ENCODE measurements at places on chromosomes 16 and 17. TPM values are rescaled to one million over a fixed set of nuclear protein-coding genes. Genes with fewer than 3 reads are reported as not detected.
A peak's percentile ranks its signal among the peaks of the same experiment; 100 is the strongest.

The PTX4 gene
- polyA plus RNA-seq, result 0.44 TPM

DNA sequence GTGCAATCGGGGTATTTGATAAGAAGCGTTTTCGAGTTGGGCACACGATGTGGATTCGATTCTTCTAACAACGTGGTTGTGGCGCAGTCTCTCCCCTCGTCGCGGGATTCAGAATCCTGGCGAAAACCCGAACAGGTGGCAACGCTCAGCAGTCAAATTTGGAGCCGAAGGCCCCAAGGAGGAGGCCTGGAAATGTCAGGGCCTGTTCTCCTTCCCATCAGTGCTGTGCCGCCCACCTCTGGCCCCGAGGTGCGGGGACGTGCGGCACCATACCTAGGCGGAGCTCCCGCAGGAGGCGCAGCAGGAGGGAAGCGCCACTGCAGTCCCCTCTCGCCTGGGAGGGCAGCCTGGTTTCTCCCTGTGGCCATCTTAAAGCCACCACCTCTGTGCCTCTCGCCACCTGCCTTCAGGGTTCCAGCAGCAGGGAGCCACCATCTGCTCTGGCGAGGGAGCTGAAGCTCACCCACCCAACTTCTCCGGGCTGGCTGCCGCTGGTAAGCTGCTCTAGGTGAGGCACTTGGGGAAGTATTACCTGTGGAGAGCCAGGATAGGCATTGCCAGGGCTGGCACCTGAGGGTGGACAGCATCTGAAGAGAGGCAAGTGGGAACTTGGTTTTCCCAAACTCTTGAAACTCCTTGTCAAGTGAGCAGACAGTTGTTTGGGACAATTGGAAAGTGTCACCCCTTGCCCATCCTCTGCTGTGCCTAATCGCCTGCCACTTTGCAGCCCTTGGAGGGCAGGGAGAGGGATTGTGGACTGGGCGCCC lies 2.6 kb upstream of the AATF start:
- no peak for DNase-seq

The MPV17L gene
- 2.5 TPM for polyA plus RNA-seq

GRCh38 chr16:86063760-86064405 lies 164.9 kb downstream of the IRF8 start:
- no peak for DNase-seq

- DNase-seq, result no peak
Observed at GRCh38 chr17:76481071-76481655, 13.8 kb downstream of the AANAT start.

The CHST5 gene
- polyA plus RNA-seq, result 0.35 TPM

The EME1 gene
- 3.4 TPM for polyA plus RNA-seq

- no peak for DNase-seq
Observed at GRCh38 chr16:82016263-82016662, 5.0 kb upstream of the SDR42E1 start.

The TANC2 gene
- 44.8 TPM for polyA plus RNA-seq

- DNase-seq, result no peak
Observed at GRCh38 chr16:87086575-87086974, 230.6 kb downstream of the C16orf95 start.

DNA sequence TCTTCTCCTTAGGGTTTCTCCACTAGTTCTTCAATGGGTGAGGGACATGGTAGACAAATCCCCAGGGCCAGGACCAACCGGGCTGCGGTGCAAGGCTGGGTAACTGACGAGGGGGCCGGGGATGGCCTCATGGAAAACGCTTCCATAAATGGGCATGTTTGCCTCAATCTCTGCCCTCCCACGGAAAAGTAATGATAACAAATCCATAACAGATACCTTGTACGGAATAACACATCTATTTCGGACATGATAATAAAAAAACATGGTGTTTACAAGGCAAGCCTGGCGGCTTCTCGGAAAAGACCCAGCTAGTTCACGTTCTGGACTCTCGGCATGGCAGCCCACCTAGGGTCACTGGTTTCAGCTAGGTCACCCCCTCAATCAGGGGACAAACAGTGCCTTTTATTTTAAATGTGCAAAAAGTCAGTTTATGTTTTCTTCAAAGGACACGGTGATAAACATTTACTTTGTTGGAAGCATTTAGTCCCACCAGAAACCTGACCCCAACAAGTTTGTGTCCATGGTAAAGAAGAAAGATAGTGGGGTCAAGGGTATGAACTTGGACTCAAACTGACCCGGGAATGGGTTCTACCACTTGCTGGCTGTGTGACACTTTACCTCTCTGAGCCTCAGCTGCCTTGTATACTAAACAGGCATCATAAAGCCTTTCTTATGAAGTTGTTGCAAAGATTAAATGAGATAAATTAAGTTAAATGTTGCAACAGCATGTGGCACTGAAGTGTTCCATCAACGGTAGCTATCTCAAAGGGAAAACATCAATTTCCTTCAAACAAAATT lies 1.7 kb downstream of the MYH11 start:
- no peak for DNase-seq

GRCh38 chr16:23333034-23333579 lies 31.0 kb downstream of the SCNN1B start:
- DNase-seq, result no peak

GRCh38 chr16:72832621-72833248 lies 215.2 kb downstream of the ZFHX3 start:
- peak; percentile 90 for DNase-seq

The ZNF423 gene
- 25.0 TPM for polyA plus RNA-seq

The GRB7 gene
- polyA plus RNA-seq, result 5.3 TPM

The RNU2-1 gene
- polyA plus RNA-seq, result not detected

The CDRT15 gene
- polyA plus RNA-seq, result 0.53 TPM

The ABCA3 gene
- polyA plus RNA-seq, result 16.4 TPM

The RUNDC3A gene
- polyA plus RNA-seq, result 1.6 TPM

The COG7 gene
- 13.8 TPM for polyA plus RNA-seq

The KRT10 gene
- polyA plus RNA-seq, result 45.0 TPM

GRCh38 chr16:20624205-20624604 lies 48.0 kb upstream of the ACSM2B start:
- DNase-seq, result no peak

DNA sequence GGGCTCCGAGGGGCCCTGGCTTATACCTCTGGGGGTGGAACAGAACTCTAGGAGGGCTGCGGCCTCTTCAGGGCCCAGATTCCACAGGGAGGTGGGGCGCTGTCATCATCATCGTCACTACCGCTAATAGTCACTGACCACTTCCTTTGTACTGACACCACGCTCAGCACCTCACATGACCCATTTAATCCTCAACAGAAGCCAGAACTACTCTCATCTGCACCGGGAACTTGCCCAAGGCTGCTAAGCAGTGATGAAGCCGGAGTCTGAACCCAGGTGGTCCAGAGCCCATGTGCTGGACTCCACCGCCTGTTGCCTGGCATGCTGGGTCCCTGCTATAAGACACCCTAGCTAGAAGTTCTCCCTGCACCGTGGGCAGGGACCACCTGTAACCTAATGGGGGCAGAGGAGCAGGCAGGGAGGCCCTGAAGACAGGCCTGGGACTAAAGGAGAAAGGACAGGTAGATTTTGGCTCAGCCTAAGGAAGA lies 12.0 kb downstream of the UNC13D start:
- no peak for DNase-seq

- no peak for DNase-seq
Observed at GRCh38 chr16:47956916-47957315, 198.9 kb downstream of the ABCC12 start.

DNA sequence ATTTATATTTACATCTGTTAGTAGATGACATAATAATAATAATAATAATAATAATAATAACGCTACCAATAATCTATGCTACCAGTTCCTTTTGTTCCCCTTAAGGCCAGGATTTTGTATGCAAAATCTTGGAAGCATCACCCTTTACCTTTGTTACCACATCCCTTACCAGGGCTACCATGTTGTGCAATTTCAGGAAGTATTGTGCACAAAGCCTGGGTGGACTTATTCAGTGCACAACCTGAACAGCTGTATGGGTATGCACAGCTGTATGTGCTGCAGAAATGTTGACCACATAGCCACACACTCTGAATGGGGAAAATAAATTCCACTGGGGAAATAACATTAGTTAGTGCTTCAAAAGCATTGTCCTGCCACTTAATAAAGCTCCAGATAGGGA lies 19.9 kb upstream of the CALB2 start:
- no peak for DNase-seq

The MILR1 gene
- polyA plus RNA-seq, result 7.4 TPM

- peak; percentile 81 for DNase-seq
Observed at GRCh38 chr16:29290631-29291247, 115.8 kb downstream of the NPIPB11 start.

The KRT20 gene
- 0.22 TPM for polyA plus RNA-seq

GRCh38 chr17:1635675-1636465 lies 7.2 kb upstream of the SLC43A2 start:
- no peak for DNase-seq

GRCh38 chr16:70253291-70254106 lies 1.8 kb upstream of the EXOSC6 start:
- DNase-seq, result no peak

The KRTAP9-3 gene
- polyA plus RNA-seq, result not detected

The PAGR1 gene
- polyA plus RNA-seq, result 31.6 TPM

The ATP2A3 gene
- polyA plus RNA-seq, result 3.7 TPM

GRCh38 chr17:7935859-7936258 lies 3.9 kb downstream of the CNTROB start:
- no peak for DNase-seq

The PHOSPHO1 gene
- 8.5 TPM for polyA plus RNA-seq

The TAT gene
- not detected for polyA plus RNA-seq

- DNase-seq, result no peak
Observed at GRCh38 chr17:80064696-80065095, 28.3 kb downstream of the CCDC40 start.

The MT1M gene
- 1.2 TPM for polyA plus RNA-seq

The KRTAP3-1 gene
- not detected for polyA plus RNA-seq

The CMTM1 gene
- 5.0 TPM for polyA plus RNA-seq

GRCh38 chr16:66894948-66895688 lies 14.8 kb downstream of the PDP2 start:
- DNase-seq, result peak; percentile 76

The CCDC40 gene
- polyA plus RNA-seq, result 4.7 TPM

DNA sequence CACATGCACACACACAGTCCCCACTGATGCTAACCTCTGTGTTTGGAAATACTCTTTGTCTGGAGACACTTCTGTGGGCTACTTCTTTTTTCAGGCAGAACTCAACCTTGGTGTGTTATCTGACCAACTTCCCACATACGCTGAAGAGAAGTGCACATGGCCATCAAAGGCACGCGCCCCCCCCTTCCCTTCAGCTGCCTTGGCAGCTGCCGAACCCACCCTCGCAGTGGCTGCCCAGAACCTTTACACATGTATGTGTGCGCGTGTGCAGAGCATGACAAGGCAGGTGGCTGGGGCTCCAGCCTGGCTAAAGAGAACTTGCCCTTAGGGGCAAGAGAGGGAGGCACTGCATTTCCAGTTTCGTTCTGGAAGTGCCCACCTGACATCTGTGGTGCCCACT lies 3.9 kb downstream of the RAPGEFL1 start:
- DNase-seq, result no peak

DNA sequence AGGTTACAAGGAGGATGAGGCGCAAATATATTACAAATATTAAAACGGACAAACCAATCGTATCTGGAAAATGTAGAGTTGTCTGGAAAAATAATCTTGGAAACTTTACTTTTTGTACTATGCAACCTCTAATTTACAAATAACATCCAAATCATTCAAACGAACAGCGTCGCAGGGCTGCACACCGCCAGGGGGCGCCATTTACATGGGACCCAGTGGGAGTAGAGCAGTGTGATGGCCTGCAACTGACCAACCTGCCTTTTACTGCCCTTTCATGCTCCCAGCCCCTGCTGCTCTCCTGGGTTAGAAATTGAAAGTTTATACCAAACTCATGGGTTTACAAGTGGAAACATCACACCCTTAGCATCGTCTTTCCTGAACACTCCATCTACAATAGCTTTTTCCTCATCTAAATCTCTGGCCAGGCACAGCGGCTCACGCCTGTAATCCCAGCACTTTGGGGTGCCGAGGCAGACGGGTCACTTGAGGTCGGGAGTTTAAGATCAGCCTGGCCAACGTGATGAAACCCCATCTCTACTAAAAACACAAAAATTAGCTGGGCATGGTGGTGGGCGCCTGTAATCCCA lies 10.0 kb downstream of the PITPNC1 start:
- no peak for DNase-seq

The EVI2A gene
- polyA plus RNA-seq, result not detected

The CDRT15L2 gene
- polyA plus RNA-seq, result not detected

The RPTOR gene
- polyA plus RNA-seq, result 34.1 TPM

DNA sequence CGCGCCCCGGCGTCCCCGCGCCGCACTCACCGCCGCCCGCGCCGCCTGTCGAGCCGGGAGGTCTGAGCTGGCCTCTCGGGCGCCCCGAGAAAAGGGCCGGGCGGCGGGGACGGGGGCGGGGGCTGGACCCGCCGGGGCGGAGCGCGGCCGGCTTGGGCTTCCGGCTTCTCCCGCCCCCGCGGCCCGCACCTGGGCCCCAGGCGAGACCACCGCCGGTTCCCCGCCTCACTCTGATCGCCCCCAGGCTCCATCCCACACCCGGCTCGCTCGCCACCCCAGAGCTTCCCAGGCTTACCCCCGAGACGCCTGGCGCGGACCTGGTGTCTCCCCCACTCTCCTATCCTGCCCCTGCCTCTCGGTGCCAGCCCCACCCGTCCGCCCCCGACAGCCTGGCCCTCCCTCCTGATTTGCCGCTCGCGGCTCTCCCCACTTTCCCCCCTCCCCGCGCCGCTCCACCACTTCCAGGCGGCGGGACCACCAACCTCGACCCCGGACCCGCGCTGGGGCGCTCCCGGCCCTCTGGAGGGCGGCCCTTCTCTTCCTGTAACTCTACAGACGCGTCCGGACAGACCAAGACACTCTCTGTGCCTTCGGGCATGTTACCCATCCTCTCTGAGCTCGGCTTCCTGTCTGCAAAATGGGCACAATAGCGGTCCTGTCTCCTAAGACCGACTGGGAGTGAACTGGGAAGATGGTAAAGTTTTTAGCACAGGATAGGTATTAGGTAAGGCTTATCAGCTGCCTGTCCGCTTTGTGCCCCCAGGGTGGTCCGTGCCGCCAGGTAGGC lies at the start of gene LITAF:
TSS of gene LITAF (minus strand) at position 64 of the 787 bp plus-strand sequence. CDS start 30,189 bp downstream, outside the sequence.
- DNase-seq, result no peak

The KCNH6 gene
- not detected for polyA plus RNA-seq

DNA sequence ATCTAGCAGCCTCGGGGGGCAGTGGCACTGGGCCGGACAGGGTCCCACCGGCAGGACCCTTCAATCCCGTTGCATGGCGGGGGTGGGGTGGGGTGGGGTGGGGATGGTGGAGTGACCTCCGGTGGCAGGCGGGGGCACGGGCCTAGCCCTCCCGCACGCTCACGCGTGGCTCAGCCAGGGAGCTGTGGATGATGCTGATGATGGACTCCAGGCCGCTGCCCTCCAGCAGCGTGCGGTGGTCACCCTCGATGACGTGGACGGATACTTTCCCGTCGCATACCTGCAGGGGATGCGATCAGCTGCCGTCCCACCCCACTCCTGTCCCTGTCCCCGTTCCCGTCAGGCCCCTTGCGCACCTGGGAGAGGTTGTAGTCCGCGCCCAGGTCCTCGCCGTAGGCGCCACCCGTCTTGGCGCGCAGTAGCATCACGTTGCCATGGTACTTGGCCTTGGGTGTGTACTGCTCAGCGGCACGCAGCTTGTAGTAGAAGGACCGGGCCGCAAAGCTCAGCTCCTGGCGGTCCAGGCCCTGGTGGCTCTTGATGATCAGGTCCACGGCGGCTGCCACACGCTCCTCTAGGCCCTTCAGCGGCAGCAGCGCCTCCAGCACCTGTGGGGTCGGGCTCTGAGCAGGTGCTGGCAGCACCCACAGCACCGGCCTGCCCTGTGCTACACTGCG lies 13.5 kb upstream of the DUS1L start:
- no peak for DNase-seq

- DNase-seq, result no peak
Observed at GRCh38 chr17:38538906-38539305, 66.8 kb downstream of the SRCIN1 start.

Measured in muscle of arm (tissue), 14 donors.